ENCODE measurements at places on chromosomes 6 and 20.

GRCh38 chr6:134020071-134020470, 32.4 kb downstream of the SLC2A12 start:
- no peaks in the 10 kb centered on the region for H3K36me3 ChIP-seq
- DNase-seq, result no peak

GRCh38 chr6:149410557-149410956, 10.5 kb downstream of the SUMO4 start:
- H3K36me3 ChIP-seq, result peaks cover 28% of the 10 kb centered on the region
- no peaks in the 10 kb centered on the region for H3K27me3 ChIP-seq
- H3K4me3 ChIP-seq, result no peak overlapping the region
- no peaks in the 10 kb centered on the region for H3K4me1 ChIP-seq

DNA sequence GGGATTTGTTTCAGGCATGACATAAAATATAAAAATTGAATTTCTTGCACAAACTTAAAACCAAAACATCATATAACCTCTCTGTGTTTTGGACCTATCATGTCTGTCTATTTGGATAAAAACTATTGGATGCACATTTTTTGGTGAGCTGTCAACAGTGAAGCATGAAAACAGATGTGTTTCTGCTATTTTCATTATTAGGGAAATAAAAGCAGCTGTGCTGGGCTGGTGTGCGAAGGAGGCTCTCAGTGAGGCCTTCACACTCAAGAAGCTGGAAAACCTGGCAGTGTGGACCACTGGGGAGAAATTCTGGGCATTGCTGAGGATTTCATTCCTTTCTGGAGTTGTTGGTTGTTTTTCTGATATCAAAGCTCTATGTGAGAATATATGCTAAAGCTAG, 395.3 kb downstream of the GJA1 start:
- no peaks in the 10 kb centered on the region for H3K27me3 ChIP-seq
- no peak overlapping the region for H3K4me3 ChIP-seq
- H3K4me1 ChIP-seq, result no peaks in the 10 kb centered on the region
- no peak for DNase-seq
- no peaks in the 10 kb centered on the region for H3K36me3 ChIP-seq

GRCh38 chr6:138586638-138587037, 87.3 kb upstream of the NHSL1 start:
- H3K36me3 ChIP-seq, result no peaks in the 10 kb centered on the region
- H3K4me1 ChIP-seq, result no peaks in the 10 kb centered on the region
- no peak for DNase-seq
- H3K4me3 ChIP-seq, result no peak overlapping the region
- H3K27me3 ChIP-seq, result no peaks in the 10 kb centered on the region

DNA sequence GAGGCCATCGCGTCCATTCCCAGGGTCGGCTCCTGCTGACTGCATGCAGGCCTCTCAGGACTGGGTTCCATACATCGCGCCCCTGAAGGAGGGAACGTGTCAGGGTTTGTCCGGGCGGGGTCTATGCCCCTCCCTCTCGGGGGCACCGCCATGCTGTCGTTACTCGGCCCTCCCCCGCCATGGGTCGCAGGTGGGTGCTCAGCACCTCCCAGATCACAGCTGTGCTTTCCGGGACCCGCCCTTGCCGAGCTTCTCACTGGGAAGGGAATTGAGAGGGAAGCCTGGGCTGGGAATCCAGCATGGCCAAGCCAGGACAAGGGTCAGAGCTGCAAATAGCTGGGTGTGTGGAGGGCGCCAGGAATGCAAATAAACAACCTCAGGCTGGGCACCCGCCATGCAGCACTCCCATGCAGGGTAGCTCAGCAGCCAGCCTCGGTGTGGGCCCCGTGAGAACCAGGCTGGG, at the start of gene FRMD1:
FRMD1 (minus strand) TSS at position 270 of the 463 bp plus-strand sequence; CDS start at position 152, 118 bp downstream.
- H3K27me3 ChIP-seq, result no peaks in the 10 kb centered on the region
- H3K4me3 ChIP-seq, result no peak within 1 kb of the TSS
- DNase-seq, result no peak
- H3K27ac ChIP-seq, result no peak within 1 kb of the TSS
- H3K36me3 ChIP-seq, result no peaks in the 10 kb centered on the region

DNA sequence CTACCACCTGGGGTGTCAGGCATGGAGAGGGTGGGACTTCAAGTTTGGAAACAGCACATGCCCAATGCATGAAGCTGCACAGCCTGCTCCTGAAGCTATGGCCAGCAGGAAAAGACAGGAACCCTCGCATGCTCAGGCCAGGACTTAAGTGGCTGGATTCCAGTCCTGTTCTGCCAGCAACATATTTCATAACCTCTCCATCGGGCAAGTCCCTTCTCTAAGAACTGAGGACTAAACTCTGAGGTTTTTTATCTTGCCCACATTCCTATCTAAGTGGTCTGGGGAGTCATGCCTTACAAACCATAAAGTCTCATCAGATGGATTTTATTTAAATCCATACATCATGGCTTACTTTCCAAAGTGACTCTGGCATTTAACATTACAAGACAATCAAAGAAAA, 27.5 kb upstream of the AGPAT4 start:
- H3K36me3 ChIP-seq, result no peaks in the 10 kb centered on the region

- no peak overlapping the region for H3K4me3 ChIP-seq
- no peak for DNase-seq
- no peaks in the 10 kb centered on the region for H3K4me1 ChIP-seq
- H3K27me3 ChIP-seq, result no peaks in the 10 kb centered on the region
- no peaks in the 10 kb centered on the region for H3K36me3 ChIP-seq
- H3K27ac ChIP-seq, result no peak overlapping the region
Observed at GRCh38 chr6:44304282-44305199, 8.6 kb downstream of the AARS2 start.

DNA sequence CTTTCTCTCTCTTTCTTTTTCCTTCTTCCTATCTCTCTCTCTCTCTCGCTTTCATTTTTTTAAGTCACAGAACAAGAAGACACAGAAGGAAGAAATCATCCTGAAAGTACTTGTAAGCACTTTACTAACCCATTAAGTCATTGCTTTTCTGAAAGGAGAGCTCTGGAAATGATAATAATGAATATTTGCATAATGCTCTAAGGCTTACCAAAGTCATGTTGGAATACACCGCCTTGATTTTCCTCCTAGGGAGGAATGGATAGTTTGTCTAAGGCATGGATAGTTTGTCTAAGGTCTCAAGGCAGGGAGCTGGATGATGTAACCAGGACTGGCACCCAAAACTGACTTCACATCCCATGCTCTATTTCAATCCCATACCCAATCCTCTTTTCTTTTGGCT, 12.9 kb upstream of the CTCFL start:
- no peaks in the 10 kb centered on the region for H3K36me3 ChIP-seq
- no peak for DNase-seq
- H3K4me3 ChIP-seq, result no peak overlapping the region

- no peak overlapping the region for H3K27ac ChIP-seq
- H3K4me3 ChIP-seq, result no peak overlapping the region
- H3K36me3 ChIP-seq, result no peaks in the 10 kb centered on the region
- H3K4me1 ChIP-seq, result no peaks in the 10 kb centered on the region
Observed at GRCh38 chr6:132607544-132608233, 16.4 kb downstream of the TAAR2 start.

- H3K4me3 ChIP-seq, result no peak overlapping the region
- no peak for DNase-seq
- no peaks in the 10 kb centered on the region for H3K36me3 ChIP-seq
- H3K4me1 ChIP-seq, result no peaks in the 10 kb centered on the region
- H3K27ac ChIP-seq, result no peak overlapping the region
Observed at GRCh38 chr6:28816909-28817807, 106.6 kb downstream of the TRIM27 start.

DNA sequence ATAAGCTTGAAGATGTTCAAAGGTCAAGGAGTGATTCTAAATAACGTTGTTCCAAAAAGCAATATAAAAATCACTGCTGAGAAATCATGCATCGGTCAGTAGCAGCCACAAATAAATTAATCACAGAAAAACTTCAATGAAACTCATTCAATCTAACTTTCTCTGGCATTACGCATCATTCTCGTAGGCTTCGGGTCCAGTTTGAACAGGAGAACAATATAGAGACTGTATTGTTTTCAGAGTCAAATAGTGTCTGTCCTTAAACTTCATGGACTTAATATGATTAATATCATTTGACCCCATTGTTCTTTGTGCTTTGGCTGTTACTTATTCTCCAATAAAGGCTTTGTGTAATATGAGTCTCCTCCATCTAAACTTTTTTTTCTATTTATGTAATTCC, 200.4 kb downstream of the C6orf118 start:
- no peaks in the 10 kb centered on the region for H3K4me1 ChIP-seq
- H3K27ac ChIP-seq, result no peak overlapping the region
- no peak for DNase-seq
- H3K27me3 ChIP-seq, result no peaks in the 10 kb centered on the region
- no peak overlapping the region for H3K4me3 ChIP-seq
- no peaks in the 10 kb centered on the region for H3K36me3 ChIP-seq

- no peak overlapping the region for H3K27ac ChIP-seq
- H3K36me3 ChIP-seq, result no peaks in the 10 kb centered on the region
- DNase-seq, result no peak
- H3K4me1 ChIP-seq, result no peaks in the 10 kb centered on the region
Observed at GRCh38 chr6:46022106-46022948, 6.7 kb upstream of the CLIC5 start.

DNA sequence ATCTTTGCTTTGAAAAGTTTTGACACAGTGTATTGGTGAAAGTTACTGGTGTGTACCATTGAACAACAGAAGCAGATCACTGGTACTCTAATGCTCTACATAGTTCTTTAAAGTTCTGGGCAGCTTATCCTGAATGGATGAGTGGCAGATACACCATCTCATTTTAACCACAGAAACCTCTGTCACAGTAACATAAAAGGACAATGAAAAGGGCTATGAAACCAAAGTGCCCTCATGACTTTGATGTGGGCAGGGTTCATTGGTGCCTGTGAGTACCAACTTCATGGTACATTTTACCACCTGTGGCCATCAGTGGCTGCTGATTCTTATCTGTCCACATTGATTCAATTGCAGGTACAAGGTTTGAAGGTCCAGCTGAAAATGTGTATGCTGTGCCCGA, 285.7 kb upstream of the PREP start:
- DNase-seq, result no peak
- no peak overlapping the region for H3K27ac ChIP-seq
- no peaks in the 10 kb centered on the region for H3K27me3 ChIP-seq
- no peaks in the 10 kb centered on the region for H3K36me3 ChIP-seq

- H3K27ac ChIP-seq, result no peak overlapping the region
- H3K4me3 ChIP-seq, result no peak overlapping the region
- no peaks in the 10 kb centered on the region for H3K36me3 ChIP-seq
- H3K4me1 ChIP-seq, result peaks cover 9% of the 10 kb centered on the region
- no peak for DNase-seq
Observed at GRCh38 chr6:3326184-3326971, 67.6 kb downstream of the PSMG4 start.

DNA sequence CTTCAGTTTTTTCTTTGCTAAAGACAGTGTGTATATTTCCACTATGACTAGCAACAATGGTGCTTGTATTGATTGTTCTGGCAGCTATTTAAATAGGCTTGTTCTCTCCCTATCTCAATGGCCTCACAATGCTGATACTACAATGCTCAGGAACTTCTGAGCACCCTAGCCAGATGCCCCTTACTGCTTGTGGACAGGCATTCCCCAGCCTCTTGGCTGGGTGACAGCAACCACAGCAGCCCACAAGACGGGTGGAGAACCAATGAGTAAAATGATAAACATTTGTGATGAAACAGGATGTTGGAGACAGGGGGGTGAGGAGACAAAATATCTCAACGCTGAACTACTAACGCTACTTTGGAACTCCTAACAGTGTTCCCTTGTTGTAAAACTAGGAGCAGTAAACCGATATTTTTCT, 42.3 kb downstream of the HIVEP2 start:
- peaks cover 30% of the 10 kb centered on the region for H3K4me1 ChIP-seq
- H3K4me3 ChIP-seq, result no peak overlapping the region
- no peaks in the 10 kb centered on the region for H3K36me3 ChIP-seq
- DNase-seq, result peak; percentile 84
- H3K27ac ChIP-seq, result peak overlapping the region; percentile 46

DNA sequence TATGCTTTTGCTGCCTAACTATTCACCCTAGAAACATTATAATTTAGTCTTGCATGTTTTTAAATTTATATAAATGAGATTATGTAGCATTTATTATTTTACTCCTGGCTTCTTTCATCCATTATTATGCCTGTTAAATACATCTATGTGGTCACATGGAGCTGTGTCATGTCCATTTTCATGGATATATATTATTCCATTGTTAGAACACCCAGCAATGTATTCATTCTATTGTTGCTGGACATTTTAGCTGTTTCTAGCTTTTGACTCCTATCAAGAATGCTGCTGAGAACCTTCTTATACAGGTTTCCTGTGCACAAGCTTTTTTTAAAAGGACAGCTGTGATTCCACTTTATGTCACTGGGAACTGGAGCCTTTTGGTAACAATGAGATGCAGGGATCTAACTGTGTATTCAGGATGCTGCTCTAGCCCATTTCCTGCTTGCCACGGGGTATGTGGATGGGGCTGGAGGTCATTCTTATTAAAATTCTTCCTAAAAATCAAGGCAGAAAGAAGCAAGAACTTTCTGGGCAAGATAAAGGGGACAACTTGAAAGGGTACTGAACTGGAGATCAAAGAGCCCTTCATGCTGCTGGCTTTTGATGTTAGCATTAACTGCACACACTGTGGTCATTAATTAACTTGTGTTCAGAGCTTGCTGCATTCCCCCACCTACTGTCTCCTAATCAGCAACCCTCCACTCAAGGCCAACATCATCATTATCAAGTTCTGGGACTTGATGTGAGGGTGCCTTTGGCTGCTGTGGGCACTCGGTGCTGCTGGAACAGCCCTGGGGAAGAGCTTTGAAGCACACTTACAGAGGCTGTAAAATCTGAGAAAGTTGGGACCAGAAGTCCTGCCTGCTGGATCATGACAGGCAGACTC, 96.6 kb upstream of the AKIRIN2 start:
- no peaks in the 10 kb centered on the region for H3K36me3 ChIP-seq
- H3K4me1 ChIP-seq, result peaks cover 4% of the 10 kb centered on the region
- H3K27me3 ChIP-seq, result no peaks in the 10 kb centered on the region
- DNase-seq, result no peak

GRCh38 chr6:16698162-16698533, 63.1 kb downstream of the ATXN1 start:
- H3K4me1 ChIP-seq, result peaks cover 81% of the 10 kb centered on the region
- no peak overlapping the region for H3K4me3 ChIP-seq
- H3K27ac ChIP-seq, result peak overlapping the region; percentile 18
- DNase-seq, result no peak

DNA sequence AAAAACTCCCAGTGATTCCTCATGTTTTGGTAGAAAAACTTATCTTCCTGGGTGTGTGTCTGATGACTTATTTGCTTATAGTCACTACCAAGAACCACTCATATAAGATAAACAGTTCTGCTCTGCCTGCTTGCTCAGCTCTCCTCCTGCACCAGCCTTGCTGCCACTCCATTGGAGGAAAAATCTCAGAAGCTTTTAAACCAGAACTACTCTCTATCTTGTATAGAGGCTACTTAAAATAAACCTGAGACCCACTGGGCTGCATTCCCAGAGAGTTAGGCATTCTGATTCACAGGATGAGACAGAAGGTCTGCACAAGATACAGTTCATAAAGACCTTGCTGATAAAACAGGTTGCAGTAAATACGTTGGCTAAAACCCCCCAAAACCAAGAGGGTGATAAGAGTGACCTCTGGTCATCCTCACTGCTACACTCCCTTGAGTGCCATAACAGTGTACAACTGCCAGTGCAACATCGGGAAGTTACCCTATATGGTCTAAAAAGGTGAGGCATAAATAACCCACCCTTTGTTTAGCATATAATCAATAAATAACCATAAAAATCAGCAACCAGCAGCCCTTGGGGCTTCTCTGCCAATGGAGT, 728.3 kb downstream of the EPHA7 start:
- no peaks in the 10 kb centered on the region for H3K4me1 ChIP-seq
- H3K27ac ChIP-seq, result no peak overlapping the region
- no peaks in the 10 kb centered on the region for H3K36me3 ChIP-seq
- H3K27me3 ChIP-seq, result no peaks in the 10 kb centered on the region
- no peak overlapping the region for H3K4me3 ChIP-seq

GRCh38 chr20:33835615-33836172, 24.5 kb downstream of the CHMP4B start:
- H3K27ac ChIP-seq, result no peak overlapping the region
- peaks cover 91% of the 10 kb centered on the region for H3K4me1 ChIP-seq
- H3K4me3 ChIP-seq, result no peak overlapping the region
- no peak for DNase-seq
